ENCODE measurements at places on chromosomes 5 and 9.

DNA sequence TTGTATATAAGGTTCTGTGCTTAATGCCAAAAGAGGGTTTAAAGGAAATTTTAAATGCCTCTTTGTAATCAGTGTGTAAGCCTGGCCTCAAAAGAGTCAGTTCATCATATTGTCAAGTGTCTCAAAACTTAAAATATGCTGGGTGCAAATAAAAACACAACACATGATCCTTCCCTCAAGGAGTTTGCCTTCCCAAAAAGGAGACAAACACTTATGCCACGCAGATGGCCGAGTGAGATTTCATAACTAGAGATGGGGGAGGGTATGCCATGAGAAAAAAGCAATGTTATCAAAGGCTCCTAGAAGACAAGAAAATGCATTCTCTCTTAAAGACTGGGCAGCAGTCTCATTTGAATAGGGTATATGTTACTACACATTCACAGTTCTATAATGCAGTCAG, 55.2 kb downstream of the FBXO38 start:
- DNase-seq: no peak

DNA sequence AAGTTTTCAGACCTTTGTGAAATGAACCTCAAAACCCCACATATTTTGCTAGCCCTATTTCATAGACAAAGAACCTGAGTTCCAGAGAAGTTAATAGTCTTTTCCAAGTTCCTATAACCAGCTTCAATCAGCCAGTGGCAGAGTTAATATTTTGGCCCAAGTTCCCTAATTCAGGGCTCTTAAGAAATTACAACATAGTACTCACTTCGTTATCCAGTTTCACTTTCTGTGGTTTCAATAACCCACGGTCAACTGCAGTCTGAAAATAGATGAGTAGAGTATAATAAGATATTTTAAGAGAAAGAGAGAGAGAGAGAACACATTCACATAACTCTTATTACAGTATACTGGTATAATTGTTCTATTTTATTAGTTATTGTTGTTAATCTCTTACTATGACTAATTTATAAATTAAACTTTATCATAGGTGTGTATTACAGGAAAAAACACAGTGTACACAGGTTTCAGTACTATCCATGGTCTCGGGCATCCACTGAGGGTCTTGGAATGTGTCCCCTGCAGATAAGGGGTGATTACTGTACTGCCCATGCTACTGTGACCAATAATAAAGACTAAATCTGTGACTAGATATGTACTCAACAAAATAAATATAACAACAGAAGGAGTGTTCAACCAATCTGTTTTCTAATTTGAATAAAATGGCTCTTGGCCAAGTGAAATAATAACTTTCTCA, 9.3 kb upstream of the MYOT start:
- DNase-seq: no peak

DNA sequence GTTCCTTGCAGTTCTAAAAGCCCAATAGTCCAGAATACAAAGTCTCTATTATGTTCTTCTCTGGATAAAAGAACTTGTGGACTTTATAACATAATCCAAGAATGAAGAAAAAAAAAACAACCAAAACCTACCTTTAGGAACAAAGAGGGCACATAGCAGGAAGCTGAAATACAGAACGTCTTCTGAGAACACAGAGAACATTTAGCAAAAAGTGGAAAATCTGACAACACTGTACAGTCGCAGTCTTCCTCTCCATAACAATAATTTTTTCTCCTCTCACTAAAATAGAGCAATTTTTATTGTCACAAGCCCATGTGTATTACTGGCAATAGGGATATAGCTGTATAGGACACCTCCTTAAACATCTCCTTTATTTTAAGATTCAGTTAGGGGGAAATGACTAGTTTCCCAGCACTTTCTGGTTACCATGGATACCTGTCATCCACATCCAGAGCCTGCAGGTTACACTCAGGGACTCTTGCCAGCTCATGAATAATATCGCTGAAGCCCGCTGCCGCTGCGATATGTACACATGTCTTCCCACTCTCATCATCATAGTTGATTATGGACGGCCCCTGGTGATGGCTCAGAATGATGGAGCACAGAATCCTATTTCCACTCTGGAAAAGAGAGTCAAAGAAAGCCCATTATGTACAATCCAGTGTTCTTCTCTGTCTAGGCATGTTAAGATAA, 106.5 kb downstream of the ANKRD55 start:
- DNase-seq: no peak

DNA sequence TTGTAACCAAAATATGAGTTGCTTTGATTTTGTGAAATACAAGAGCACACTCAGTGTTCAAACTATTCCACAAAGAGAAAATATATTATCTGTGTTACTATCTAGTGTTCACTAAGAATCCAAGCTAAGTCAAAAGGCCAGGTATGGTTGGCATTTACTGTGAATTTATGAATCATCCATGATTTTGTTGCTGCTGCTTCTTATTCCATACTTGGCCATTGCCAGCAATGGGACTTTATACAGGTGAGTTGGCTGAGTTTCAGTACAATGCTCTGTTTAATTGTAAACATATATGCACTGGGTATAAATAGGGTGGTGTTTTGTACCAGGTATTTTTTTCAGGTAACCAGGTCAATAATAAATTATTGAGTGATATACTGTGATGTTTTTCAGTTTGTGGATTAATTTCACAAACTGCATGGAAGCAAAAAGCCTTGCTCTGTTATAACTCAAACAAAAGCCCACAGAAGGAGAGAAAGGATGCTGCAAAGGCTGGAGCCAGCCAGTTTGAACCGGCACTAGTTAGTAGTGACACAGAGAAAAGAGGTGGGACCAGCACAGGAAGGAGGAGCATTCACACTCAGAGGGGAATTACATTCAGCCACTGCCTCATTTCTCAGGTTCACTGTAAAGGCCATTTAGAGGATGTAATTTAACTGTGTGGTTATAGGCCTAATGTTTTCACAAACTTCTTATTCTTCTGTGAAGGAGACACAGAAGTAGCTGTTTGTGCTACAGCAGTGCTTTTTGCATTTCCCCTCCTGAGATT, 381.8 kb downstream of the ADGRV1 start:
- DNase-seq: peak; percentile 78

DNA sequence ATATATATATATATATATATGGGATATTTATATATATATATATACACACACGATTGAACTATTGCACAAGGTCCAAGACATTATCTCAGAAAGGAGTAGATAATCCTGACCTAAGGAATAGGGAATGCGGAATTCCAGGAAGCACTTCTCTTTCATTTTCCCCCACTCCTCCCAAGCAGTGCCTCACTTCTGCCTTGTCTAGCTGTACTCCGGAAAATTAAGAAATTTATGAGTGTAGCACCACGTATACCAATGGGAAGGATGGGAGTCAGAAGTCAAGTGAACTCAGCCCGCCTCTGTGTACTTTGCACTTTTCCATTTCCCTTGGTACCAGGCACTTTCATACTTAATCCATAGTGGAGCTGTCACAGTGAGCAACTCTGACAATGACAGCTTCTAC, 10.9 kb downstream of the SLC36A1 start:
- DNase-seq: no peak

DNA sequence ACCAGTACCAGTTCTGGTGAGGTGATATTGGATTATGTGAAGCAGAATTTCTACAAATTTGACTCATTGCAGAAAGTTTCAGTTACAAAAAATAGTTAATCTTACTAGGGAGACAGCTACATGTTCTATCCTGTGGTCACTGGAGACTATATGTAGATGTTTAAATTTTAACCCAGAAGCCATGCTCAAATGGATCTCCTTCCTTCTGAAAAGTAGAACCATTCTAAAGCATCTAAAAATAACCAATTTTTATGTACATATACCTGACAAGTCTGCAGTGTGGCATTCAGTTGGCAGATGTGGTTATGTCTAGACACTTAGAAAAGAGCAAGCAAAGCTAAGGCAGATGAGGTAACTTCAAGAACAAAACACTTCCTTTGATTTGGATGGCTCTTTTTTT, 65.5 kb upstream of the POU4F3 start:
- DNase-seq: no peak

DNA sequence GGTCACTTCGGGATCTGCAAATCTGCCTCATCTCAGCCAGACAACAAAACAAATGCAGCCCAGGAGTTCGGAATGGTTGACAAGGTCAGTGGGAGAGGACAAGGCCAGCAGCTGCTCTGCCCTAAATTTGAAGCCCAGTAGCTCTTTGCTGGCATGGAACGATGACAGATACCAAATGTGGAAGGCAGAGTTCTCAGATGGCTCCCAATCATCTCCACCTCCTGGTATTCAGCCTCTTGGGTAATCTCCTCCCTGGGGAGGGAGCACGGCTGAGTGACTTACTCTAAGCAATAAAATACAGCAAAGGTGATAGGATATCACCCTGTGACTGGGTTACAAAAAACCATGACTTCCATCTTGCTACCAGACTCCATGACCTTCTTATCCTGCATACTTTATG, 172.8 kb downstream of the ENTREP1 start:
- no peak for DNase-seq

All from iPS DF 19.7 (cell line).